ENCODE measurements at places on chromosomes 13 and 19.

DNA sequence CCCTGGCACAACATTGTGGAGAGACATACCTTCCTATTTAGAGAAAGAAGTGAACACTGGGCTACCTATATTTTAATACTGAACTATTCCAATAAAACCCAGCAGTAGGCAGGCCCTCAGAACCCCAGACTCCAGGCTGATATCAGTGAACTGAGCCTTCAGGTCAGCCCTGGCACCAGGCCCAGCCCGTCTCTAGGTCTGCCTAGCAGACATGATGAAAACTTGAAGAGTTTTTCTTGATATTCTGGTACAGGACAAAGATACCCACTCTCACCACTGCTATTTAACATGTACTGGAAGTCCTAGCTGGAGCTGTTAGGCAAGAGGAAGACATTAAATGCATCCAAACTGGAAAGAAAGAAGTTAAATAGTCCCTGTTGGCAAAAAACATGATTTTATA lies 396.6 kb upstream of the SPRY2 start:
- no peak for DNase-seq

DNA sequence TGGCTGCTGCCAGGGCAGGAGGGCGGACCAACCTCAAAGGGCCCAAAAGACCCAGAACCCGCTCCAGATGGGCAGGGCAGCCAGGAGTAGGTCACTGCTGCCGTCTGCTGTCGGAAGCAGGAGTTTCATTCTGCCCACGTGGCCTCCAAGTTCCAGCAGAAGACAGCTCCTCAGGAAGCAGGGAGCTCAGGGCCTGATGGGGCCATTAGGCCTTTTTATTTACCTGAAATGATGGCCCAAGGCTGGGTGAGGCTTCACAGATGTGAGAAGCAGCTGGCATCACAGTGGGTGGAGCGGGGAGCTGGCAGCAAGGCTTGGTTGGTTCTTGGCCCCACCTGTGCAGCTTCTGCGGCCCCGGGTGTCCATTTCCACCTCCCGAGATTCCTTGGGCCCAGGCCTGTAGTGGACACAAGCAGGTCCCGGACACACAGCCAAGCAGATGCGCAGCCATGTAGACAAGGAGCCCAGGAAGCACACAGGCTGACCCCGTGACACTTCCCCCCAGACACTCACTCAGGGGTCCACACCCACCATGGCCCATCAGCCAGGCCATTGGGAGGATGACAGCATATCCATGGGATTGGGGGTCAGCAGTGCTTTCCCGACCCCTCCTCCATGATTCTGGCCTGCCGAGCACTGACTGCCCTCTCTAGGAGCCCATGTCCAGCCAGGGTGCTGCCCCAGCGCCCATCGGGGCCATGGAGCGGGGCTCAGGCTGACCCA lies 26.4 kb downstream of the C13orf46 start:
- DNase-seq: no peak

- DNase-seq: no peak
Measured at GRCh38 chr13:109656206-109656605, 130.2 kb downstream of the IRS2 start.

DNA sequence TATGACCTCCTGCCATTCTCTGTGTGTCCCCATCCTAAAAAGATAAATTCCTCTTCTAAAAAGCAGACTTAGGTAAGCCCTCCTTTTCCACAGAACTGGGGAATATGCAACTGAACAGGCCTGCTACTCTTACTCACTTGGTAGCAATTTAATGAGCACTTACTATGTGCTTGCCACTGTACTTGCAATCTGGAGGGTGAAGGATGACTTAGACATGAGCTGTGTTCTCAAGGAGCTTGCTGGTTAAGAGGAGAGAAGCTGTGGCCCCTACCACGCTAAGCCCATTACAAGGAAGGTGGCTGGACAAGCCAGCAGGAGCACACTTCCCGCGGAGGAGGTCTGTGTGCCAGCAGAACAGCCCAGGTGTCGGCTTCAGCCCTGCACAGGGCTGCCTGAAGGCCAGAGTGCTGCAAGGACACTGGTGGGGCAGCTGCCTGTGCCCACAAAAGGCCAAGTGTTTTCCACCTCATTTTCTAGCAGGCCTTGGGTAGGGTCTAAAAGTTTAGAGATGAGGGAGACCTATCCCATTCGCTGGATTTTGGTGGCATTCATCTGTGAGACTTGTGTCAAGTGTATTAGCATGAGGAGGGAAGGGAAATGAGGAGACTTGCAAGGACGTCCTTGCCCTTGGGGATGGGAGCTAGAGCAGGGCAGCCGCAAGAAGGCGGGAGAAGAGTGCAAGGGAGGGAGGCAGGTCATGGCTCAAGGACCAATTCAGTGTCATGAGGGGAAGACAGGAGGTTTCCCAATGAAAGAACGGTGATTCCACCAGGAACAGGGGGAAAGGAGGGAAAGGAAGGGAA lies 52.0 kb downstream of the COL4A1 start:
- no peak for DNase-seq

DNA sequence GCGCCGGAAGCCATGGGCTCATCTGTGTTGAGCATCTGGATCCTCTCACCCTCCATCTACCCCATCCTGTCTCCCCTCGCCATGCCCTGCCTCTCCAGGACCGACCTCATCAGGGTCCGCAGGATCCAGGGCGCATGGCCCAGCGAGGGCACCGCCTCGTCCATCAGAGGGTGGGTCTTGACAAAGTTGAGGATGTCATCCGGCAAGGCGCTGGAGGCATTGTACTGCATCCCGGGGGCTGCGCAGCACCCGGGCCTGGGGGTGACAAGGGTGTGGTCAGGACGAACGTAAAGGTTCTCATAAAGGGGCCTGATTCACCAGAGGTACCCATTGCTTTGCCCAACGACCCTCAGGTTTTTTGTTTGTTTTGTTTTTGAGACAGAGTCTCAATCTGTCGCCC lies 9.5 kb downstream of the SEMA6B start:
- no peak for DNase-seq

DNA sequence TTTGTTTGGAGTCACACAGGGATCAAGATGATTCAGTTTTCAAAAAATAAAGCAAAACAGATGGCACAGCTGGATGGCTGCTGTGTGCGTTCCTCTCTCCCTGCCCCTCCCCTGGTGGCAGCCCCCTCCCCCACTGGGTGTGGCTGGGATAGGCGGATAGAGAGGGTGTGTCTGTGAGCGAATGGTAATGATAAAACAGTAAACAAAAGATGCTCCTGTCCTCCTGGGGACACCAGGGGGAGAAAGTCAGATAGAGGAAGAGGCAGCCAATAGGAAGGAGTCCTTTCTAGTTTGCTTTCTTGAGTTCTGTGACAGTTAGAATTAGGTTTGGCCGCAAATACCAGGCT lies 6.5 kb downstream of the TMEM255B start:
- DNase-seq: no peak

GRCh38 chr13:57991041-57991440 lies 359.5 kb downstream of the PCDH17 start:
- DNase-seq: no peak

DNA sequence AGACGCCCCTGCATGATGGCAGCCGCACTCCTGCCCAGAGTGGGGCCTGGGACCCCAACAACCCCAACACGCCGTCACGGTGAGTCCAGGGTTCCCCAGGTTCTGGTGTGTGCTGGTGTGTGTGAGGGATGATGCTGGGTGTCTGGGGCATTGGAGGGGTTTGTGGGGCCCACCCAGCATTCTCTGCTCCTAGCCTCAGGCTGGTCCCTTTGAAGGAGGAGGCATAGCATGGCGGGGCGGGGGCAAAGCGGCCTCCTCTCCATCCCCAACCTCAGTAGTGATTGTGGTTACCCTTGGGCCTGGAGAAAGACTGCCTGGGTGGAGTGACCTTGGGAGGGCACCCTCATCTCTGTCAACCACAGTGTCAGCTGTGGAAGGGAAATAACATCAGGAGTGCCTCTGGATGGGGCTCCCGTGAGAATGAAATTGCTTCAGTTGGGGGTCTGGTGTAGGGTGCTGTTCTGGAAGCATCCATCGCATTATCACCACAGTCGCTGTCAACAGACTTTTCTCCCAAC lies 7.1 kb upstream of the TIMM50 start:
- DNase-seq: no peak

GRCh38 chr13:34103854-34104253 lies 285.9 kb downstream of the RFC3 start:
- DNase-seq: no peak

DNA sequence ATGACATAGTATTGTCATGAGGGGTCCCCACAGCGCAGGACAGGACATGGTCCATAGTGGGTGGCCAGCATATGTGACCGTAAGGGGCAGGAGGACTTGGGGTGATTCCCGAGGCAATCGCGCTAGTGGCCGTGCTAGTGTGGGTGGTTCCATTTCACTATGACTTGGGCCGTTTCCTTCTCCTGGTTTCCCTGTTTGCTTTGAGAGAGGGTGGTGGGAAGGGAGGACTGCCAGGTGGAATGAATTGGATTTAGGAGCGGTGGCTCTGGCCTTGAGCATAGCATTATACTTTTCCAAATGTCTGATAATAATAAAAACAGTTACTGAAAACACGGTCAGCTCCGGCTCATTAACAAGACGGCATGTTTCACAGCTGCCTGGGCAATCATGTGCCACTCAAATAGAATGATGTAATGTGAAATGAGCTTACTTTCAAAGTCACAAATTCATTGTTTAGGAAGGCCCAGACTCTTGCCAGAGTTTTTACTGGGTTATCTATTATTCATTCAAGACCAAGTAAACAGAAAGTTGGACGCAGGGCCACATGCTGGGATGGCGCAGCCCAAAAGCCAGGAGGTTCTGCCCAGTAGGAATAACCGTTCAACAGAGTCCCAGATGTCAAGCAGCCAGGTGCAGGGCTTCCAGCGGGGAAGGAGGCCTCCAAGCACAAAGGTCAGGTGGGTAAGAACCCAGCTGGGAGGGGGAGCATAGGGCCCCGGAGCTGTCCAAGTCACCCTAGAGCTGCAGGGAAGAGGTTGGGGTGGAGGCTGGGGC lies 19.6 kb upstream of the SLC15A1 start:
- DNase-seq: no peak

DNA sequence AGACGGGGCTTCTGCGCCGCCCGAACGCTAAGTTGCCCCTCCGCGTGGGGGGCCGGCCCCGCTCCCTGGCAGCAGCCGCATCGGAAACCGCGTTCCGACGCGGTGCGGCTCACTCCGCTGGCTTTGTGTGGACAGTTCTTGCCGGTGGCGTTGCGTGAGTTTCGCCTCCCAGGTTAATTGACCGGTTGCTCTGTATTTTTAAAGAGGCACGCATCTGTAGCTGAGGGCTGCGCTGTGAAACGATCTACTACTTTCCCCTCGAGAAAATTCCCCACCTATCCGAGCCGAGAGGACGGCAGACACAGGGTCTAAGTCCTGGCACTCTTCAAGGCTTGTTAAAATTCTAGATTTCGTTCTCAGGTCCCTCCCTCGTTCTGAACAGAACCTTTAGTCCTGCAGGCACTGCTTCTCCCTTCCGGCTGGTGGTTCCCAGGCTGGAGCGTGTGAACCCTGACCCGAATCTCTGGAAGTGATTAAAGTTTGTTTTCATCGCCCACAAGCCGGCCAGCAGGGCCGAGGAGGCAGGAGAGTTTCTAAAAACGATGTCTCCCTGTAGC lies 933 bp downstream of the ARHGEF7 start:
- no peak for DNase-seq

GRCh38 chr19:42191855-42192254 lies 25.6 kb downstream of the DEDD2 start:
- no peak for DNase-seq

DNA sequence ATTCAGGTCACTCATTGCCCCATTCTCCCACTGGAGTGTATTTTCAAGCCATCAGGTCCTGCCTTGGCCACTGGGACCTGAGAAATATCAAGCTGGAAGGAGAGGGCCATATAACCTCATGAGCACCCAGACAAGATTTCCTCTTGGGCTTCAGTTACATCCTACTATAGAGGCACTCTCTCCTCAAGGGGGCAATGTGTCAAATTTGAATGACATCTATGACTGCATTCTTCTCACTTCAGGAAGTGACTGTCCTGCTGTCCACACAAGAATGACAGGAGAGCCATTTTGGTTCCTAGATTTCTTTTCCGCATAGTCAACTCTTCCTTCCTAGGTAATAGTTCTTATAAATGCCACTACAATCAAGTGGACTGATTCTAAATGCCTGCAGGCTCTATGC lies 416.2 kb downstream of the DIAPH3 start:
- DNase-seq: no peak

DNA sequence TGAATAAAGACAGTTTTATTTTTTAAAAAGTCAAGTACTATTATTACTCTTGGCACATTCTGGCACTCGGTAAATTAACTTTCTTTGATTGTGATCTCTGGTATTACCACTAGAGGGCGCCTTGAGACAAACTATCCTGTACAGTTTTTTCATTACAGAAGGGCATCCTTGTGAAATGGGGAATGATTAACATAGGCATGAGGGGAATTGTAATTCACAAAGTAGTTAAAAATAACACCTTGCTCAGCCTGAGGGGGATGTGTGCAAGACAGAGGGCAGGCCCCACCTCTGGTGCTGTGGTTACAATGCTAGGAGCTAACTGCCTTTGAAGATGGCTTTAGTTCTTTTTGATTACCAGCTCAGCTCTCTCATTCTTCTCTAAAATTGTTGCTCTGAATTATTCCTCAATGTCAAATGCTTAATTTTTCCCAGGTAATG lies 24.2 kb upstream of the C1QTNF9B start:
- no peak for DNase-seq

DNA sequence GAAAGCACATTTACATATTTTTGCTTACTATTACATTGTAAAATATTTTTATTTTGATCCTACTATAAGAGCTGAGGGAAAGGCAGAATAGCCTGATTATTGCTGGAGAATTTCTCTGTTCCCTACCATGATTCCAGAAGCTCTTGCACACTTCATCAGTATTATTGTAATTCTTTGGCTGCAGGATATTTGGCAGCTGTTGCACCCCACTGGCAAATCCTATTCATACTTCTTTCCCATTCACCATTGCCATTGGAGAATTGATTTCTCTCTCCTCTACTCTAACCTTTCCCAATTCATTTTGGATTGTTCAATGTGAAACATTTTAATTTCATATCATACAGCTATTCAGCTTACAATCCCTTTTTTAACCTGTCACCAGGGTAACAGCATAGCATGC lies 238.0 kb downstream of the GGACT start:
- no peak for DNase-seq

DNA sequence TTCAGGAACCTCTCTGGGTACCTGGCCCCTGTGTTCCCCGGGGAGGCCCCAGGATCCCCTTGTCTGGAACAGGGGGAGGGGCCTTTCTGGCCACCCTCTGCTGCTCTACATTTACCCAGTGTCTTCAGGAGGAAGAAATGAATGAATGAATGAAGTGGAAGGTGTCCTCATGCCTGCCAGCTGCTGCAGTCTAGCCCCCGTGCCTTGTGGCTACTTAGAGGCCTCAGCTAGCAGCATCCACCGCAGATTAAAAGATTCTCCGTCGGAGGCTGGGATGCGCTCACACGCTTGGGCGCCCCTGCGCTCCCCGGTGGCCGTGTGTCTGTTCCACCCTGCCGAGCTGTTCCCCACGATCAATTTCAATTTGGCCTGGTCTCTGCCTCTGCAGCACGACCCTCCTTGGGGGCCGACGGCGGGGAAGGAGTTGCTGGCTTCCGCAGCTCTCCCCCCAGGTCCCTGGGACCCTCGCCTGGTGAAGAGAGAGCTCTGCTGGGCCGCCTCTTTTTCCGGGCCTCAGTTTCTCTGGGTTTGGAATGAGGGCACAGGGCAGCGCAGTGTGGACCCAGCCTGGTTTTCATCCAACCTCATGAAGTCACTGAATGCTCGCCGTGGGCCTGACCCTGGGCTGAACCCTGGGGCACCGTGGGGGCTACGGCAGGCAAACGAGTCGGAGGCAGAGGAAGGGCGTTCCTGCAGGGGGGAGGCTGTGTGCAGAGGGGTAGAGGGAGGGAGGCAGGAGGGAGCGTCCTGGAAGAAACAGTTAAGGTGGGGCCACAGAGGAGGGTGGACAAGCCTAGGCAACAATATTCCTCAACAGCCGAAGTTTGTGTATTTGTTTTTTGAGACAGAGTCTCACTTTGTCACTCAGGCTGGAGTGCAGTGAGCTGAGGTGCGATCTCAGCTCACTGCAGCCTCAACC lies 28.3 kb downstream of the EFNA2 start:
- DNase-seq: no peak
